ENCODE measurements at places on chromosomes 3 and 15.

DNA sequence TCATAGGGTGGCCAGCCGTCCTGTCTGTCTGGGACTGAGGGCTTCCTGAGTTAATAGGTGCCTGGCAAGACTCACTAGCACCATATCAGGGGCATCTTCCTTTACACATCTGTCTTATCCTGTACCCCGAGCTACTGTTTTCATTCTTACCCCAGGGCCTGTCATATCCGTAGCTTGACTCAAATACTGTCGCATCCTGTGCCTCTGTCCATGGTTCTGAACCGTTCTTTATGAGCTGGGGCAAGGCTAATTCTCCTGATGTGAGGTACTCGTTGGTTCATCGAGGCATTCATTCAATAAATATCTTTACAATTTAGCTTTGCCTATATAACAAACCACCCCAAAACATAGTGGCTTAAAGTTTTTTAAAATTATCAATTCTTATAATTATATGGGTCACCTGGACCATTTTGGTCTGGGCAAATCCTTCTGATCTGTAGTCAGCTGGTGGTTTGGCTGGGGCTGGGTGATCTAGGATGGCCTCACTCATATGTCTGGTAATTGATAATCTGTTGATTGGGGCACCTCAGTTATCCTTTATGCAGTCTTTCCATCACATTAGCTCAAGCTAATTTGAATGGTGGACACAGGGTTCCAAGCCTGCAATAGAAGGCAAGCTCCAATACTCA is 121.2 kb downstream of the TLE3 start:
- peak; percentile 74 for DNase-seq

GRCh38 chr15:66798426-66799061 is 96.5 kb downstream of the SMAD6 start:
- DNase-seq = no peak

GRCh38 chr3:71441925-71442651 is 141.4 kb downstream of the FOXP1 start:
- DNase-seq = no peak

DNA sequence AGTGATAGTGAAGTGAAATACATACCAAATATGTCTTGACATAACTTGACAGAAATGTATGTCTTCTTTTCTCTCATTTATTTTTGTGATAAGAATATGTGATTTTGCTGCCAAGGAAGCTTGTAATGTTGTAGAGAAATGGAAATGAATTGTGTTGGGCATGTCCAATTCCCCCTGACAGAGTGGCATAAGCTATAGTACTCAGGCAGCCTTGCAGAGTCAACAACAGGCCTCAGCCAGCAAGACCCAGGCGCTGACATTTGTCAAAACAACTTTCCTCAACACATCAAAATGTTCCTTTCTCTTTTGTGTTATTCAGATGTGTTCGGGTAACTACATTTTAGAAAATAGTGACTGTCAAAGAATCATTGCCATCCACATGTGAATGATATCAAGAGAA is 538.1 kb upstream of the ATP11B start:
- no peak for DNase-seq

DNA sequence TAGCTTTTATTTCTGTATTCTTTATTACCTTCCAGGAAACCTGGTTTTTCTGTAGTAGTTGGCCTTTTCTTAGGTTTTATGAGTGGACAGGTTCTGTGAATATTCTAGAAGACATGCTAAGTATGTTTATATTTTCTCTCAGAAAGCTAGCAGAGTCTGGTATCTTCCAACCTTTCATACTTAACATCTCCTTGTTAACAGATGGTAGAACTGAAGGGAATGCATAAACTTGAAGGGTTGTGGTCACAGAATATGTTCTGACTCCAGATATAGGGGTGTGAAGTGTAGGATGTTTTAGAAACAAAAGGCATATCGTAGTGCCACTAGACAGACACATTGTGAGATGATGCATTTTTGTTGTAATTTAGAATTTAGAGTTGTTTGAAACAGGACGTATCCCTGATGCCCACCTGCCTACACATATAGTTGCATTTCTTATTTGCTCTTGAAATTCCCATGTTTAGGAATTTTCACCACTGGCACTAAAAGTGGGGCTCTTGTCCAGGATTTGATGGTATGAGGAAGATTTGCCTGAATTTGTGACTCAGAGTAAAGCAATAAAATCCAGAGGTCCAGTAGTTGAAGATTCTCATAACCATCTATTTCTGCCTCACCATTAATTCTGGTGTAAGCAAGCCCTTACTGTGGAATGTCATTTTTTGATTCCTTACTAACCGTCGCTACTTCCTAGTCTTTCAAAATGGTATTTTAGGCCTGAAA is 274.5 kb downstream of the FEZF2 start:
- no peak for DNase-seq

DNA sequence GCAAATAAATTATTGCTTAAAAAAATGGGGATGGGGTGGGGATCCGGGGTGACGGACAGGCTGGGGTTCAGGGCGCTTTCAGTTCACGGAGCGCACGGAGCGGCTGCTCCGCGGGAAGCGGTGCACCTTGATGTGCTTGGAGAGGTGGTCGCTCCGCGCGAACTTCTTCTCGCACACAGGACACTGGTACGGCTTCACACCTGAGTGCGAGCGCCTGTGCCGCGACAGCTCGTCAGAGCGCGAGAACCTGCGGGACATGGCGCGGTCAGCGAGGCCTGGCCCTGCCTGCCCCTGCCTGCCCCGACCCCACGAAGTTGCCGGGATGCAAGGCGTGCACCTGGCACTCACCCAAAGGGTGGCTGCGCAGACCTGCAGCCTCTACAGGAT is 13.6 kb downstream of the KLF15 start:
- no peak for DNase-seq

- no peak for DNase-seq
Measured at GRCh38 chr15:71201477-71201876, 86.2 kb downstream of the THSD4 start.
